ENCODE measurements at places on chromosomes 12 and 14.

DNA sequence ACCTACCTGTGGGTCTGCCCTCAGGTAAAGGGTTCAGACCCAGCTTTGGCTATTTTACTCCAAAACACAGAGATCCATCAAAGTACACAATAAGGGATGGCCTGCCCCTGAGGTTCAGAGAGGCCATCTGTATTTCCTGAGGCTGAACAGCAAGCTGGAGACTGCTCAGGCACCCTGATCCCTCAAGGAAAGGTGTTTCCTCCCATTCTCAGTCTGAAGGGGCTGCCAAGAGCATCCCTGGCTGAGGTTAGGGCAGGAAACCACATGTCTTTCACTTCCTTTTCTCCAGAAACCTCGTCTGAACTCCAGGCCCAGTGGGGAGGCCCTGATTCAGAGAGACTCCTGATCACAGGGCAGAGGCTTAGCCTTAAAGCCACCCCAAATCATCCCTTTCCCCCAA, 1.5 kb downstream of the RILPL1 start:
- DNase-seq, result no peak

DNA sequence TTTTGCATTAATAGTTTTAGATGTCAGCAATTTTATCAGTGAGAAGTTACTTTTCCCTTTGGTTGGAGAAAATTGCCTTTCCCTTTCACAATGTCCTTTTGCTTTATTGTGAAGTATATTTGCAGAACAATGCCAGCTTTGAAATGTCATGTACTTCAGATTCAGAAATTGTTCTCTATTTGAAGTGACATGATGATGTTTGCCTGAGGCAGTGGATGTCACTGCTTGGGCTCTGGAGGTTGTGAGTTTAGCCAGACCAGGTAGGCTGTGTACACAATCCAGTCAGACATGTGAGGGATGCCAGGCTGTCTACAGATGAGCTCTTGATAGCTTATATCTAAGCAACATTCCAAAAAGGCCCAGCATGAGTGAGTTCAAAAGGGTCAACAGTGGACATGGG, 451.9 kb upstream of the FBXO33 start:
- no peak for DNase-seq

- DNase-seq, result no peak
These were observed 328.7 kb downstream of the RPL10L start for GRCh38 chr14:46322730-46323403.

DNA sequence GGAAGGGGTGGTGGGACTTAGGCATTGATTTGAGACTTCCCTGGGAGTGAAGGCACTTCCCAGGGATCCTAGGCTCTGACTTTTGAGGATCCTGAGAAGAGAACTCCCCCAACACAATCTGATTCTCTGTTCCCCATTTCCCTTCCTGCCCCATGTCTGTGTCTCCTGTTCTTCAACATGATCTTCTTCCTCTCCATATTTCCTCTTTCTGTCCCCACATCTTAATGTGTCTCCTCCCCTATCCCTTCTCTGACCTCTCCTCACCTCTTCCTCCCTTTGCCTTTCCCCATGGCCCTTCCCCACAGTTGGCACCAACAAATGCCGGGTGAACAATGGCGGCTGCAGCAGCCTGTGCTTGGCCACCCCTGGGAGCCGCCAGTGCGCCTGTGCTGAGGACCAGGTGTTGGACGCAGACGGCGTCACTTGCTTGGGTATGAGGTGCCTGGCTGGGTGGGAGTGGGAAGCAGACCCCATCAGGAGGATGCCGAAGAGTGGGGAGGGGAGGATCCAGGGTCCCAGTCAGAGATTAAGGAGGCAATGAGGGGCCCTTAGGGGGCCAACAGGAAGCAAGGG, 15.2 kb upstream of the LRP1-AS start:
- no peak for DNase-seq

DNA sequence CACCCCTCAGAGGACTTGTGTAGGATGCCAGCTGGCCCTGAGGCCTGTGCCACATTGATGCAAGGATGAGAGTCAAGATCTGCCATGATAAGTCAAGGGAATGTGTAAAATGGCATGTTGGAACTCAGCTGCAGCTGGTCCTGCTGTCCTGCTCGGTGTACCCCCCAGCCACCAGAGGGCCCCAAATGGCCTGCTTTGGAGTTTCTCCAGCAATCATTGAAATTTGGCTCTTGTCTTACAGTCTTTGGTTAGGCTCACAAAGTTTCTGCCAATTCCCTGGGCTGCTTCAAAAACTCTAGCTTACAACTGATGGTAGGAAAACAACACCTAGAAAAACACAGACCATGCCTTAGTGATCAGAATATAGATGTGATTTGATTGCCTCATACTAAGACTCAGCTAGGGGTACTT, 76.8 kb downstream of the HSD17B6 start:
- DNase-seq, result peak; percentile 29

GRCh38 chr12:47190271-47190750, 110.6 kb upstream of the AMIGO2 start:
- DNase-seq, result no peak

DNA sequence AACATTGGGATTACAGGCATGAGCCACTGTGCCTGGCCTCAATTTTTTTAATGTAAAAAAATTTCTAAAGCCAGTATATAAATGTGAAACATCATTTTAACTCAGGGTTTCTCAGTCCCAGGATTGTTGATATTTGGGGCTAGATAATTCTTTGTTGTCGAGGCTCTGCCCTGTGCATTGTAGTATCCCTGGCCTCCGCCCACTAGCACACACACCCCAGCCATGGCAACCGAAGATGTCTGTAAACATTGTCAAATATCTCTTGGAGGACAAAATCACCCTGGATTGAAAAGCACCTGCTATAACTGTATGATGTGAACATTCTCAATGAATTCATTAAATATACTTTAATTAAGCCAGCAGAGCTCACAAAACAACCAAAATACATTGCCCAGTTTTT, 8.4 kb upstream of the CIT start:
- DNase-seq, result no peak

GRCh38 chr12:119692997-119693396, 25.1 kb downstream of the PRKAB1 start:
- DNase-seq, result no peak

DNA sequence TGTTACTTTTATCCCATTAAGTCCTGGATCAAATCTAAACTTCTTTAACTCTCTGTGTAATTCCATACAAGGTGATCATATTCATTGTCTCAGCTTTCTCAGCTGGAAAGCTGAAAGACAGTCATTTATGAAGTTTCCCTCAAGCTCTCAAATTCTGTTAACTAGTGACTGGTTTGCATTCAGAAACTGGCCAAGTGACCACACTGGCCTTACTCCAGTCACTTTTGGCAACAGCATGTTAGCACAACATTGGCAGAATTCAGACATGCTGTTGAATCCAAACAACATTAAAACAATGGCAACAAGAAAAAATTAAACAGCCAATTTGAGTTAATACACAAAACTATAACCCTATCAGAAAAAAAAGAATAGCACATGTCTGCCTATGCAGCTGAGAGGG, 343.3 kb downstream of the MDGA2 start:
- no peak for DNase-seq

- DNase-seq, result no peak
These were observed 43.2 kb upstream of the TUNAR start for GRCh38 chr14:95833429-95833828.

DNA sequence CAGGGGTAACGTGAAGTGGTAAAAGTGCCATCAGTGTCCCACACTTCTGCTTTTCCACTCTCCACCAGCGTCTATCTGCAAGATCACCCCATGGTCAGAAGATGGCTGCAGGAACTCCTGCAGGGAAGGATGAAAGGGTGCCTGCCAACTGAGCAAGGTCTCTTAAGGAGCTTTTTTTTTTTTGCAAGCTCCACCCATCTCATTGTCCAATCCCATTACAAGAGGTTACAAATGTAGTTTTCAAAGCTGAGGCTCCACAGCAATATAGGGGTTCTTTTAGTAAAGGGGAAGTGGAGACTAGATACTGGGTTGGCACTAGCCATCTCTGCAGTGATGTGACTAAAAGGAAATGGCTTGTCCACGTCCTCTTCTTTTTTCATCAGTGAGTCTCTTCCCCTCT, 5.9 kb upstream of the BHLHE41 start:
- DNase-seq, result no peak

GRCh38 chr12:116759783-116760621, 21.9 kb downstream of the RNFT2 start:
- no peak for DNase-seq
